ENCODE measurements at places on chromosomes 16 and 17.

- no peak for DNase-seq
Observed at GRCh38 chr17:29588017-29588561, 1.4 kb downstream of the GIT1 start.

DNA sequence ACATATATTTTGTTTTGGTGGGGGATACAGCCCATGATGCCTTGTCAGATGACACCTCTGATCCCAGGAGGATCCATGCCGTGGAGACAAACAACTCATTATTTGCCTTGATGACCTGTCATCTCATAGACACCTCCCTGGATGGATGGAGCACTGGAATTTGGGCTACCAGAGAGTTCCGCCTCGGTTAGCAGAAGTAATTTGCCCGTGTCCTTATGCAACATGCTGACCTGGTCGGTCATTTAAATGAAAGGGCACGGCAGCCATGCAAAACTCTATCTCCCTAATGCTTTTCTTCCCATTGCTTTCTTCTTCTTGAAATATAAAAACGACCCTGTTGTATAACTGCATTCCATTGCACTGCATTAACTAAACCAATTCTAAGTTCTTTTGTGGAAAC is 145.3 kb downstream of the GRIN2A start:
- DNase-seq: no peak

DNA sequence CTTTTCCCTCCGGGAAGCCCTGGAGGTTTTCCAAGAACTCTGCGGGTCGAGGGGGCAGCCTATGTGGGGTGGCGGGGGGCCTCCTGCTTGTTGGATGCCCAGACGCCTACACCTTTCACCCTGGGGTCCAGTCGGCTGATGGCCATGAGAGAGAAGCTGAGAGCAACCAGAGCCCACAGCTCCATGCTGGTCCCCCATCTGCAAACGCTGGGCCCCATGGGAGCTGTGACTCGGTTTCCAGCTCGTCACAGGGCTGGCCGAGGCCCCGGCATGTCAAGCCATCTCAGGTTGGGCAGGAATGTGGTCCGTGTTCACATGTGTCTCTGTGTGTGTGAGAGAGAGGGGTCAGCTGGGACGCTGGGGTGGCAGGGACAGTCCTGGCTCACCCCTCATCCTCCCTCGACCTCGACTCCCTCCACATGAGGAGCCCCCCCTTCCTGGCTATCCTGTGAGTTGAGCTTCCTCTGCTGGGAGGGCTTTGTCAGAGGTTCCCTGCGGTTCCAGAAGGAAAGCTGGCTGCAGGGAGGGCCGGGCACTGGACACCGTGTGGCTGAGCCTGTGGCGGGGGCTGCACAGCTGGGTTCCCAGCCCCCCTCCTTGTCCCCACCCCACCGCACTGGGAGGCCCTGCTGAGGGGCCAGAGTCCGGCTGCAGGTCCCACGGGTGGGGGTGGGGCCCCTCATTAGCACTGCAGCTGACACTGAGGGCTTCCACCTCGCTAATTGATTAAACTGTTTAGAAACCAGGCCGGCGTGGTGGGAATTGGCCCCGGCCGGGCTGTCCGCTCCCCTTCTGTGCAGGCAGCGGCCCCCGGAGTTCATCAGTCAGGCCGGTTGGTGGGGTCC is 19.1 kb downstream of the METRNL start:
- no peak for DNase-seq

GRCh38 chr16:25006504-25007056 is 8.6 kb downstream of the ARHGAP17 start:
- DNase-seq: no peak

DNA sequence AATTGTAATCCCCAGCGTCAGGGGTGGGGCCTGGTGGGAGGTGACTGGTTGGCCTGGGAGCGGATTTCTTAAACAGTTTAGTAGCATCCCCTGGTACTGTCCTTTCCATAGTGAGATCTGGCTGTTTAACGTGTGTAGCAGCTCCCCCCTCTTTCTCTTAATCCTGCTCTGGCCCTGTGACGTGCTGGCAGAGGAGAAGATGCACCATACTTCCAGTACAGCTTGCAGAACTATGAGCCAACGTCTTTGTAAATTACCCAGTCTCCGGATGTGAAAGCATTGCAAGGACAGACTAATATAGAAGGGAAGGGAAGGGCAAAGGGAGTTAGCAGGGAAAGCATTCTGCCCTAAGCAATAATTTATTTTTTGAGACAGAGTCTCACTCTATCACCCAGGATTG is 83.9 kb downstream of the RMI2 start:
- DNase-seq: no peak

Measured in right renal pelvis (tissue), 4 donors.